ENCODE measurements at places on chromosomes 5 and 9. TPM values are rescaled to one million over a fixed set of nuclear protein-coding genes. Genes with fewer than 3 reads are reported as not detected.

DNA sequence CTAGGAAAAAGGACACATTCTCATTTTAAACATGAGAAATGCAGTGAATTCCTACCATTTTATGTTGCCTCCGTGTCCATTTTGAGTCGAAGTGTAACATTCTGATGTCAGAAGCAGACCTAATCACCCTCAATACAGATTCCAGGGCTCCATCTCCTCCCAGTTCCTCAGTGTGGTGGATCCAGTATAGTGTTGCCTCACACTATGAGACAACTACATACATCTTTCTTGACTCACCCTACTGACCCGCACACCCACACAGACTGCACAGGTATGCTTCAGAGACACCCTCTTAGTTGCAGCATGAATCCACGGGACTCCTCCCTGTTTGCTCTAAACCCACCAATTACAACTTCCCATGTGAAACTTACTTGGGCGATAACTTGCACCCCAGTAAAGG, 564.9 kb downstream of the SEMA5A start:
- no peaks in the 10 kb centered on the region for H3K4me1 ChIP-seq
- no peaks in the 10 kb centered on the region for H3K27me3 ChIP-seq
- H3K4me3 ChIP-seq, result no peak overlapping the region
- no peak for DNase-seq
- H3K36me3 ChIP-seq, result no peaks in the 10 kb centered on the region

The LCN12 gene
- total RNA-seq, result 9.8 TPM

DNA sequence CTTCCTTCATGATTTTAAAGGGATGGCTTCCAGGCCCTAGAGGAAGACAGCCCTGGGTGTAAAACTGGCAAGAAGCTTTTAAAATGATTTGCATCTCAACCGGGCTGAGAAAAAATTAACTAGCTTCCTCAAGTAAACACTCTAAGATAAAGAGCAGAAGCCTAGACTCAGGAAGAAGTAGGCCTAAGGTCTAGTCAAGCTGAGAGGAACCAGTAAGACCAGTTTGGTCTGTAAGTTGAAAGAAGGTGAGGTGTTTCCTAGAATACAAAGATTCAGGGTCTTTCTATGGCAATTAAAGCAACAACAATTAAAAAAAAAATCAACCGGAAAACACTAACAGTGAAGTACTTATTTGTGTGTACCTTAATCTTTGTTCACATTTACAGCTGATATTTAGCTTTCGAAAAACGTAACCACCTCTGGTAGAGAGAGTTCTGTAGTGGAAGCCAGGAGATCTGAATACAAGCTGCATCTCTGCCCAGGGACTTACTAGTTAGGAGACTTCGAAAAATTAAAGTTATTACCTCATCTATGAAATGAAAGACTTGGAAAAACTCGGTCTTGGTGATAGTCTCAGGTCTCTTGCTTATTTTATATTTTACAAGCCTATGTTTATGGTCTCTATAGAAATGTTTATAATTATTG, 75.7 kb downstream of the TUSC1 start:
- no peak for DNase-seq
- H3K36me3 ChIP-seq, result no peaks in the 10 kb centered on the region
- H3K27me3 ChIP-seq, result no peaks in the 10 kb centered on the region
- no peak overlapping the region for H3K4me3 ChIP-seq
- no peaks in the 10 kb centered on the region for H3K4me1 ChIP-seq
- no peak overlapping the region for H3K27ac ChIP-seq

- H3K4me3 ChIP-seq, result no peak overlapping the region
- no peak for DNase-seq
- no peak overlapping the region for H3K27ac ChIP-seq
These were observed 17.3 kb downstream of the CHD1 start for GRCh38 chr5:98911280-98912040.

The HRH2 gene
- total RNA-seq, result 13.9 TPM

Measured in natural killer cell (primary cell).